ENCODE measurements at places on chromosomes 2 and 18.

GRCh38 chr2:88133875-88134274 is 6.0 kb upstream of the FABP1 start:
- no peaks in the 10 kb centered on the region for H3K4me1 ChIP-seq
- no peak overlapping the region for H3K4me3 ChIP-seq
- no peak overlapping the region for H3K27ac ChIP-seq
- no peaks in the 10 kb centered on the region for H3K36me3 ChIP-seq
- H3K27me3 ChIP-seq: peaks cover 12% of the 10 kb centered on the region
- no peak for DNase-seq

DNA sequence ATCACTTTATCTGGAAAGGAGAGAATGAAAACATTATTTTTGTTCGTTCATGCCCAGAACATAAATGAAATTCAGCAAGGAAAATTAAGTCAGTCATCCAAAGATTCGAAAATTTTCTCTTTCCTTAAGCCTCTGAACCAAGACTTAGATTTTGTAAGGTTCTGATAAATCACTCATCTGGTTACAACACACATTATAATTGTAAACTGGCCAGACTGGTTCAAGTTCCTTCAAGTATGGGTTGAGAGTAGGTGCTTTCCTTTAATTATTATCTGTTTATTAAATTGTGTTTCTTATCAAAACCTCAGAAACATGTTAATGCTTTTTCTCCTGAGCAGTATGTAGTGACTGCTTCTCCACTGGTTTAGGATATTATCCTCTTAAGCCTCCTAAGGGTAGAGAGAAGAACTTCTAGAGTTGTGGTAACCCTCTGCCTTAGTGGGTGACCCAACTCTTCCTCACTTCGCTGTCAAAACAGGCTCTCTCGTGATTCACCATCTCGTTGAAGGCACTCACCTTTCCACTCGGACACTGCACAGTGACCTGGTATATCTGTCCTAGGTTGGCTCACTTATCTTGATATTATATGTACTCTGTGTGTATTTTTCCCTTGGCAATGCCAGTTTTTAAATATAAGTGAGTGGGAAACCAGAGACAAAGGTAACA is 325.9 kb downstream of the PAX3 start:
- no peak for DNase-seq
- H3K36me3 ChIP-seq: no peaks in the 10 kb centered on the region
- no peaks in the 10 kb centered on the region for H3K4me1 ChIP-seq
- H3K27ac ChIP-seq: no peak overlapping the region
- peaks cover 15% of the 10 kb centered on the region for H3K27me3 ChIP-seq
- no peak overlapping the region for H3K4me3 ChIP-seq

DNA sequence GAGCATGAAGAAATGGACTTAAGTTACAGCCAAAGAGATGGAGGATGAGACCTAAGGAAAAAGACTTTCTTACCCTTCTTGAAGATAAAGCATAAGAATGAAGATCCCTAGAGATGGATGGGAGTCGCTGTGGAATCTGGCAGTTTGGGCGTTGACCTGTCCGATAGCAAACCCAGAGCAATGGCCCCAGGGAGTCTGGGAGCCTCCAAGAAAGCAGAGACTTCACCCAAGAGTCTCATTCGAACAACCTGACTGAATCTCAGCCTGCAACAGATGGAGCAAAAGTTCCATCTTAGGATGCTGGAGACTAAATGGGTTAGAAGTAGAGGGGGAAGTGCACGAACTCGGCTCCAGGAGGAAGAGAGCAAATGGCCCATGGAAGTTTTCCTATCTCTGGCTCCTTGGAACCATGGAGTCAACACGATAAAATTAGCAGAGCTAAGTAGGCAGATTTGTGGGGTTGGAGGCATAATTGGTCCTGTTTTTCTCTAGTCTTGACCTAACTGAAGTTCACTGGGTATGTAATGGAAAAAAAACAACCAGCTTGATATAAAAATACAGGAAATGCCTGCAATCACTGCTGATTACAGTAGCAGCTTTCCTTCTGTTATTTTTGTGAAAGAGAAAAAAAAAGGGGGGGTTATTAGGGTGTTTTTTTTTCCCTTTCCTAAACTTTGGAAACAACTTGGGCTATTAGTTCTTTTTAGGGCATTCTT is 178.4 kb upstream of the EPAS1 start:
- peak overlapping the region; percentile 1 for H3K27ac ChIP-seq
- no peaks in the 10 kb centered on the region for H3K36me3 ChIP-seq
- no peaks in the 10 kb centered on the region for H3K27me3 ChIP-seq
- DNase-seq: no peak
- H3K4me3 ChIP-seq: no peak overlapping the region

DNA sequence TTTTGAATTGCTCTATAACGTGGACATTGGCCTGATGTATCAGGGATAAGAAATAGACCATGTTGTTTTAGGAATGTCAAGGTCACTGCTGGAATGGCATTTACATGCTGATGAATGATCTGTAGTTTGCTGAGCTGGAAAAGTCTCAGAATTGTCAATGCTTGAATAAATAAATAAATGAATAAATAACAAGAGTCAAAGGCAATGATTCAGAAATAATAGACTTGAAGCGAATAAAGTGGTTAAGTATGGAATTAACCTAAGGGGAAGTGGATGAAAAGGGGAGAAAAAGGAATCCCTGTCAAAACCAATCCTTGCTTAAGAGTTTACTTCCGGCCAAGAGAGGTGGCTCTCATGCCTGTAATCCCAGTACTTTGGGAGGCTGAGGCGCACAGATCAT is 1620.0 kb downstream of the SUCLG1 start:
- H3K36me3 ChIP-seq: no peaks in the 10 kb centered on the region
- no peak overlapping the region for H3K4me3 ChIP-seq
- DNase-seq: no peak
- H3K4me1 ChIP-seq: no peaks in the 10 kb centered on the region
- no peaks in the 10 kb centered on the region for H3K27me3 ChIP-seq

DNA sequence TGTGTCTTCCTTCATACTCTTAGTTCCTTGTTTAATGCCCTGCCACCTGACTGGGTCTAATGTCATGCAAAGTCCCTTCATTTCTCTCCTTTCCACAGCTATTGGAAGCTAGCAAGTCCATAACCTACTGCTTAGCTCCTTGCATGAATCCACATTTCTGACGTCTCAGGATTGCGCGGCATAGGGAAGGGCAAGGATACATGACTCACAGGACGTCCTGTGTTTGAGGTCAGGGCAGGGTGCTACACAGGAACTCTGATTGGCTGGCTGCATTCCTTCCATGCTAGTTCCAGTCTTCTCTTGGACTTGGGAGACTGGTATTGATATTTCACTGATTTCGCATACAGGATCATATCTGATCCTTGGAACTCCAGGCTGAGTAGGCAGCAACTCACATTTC is 137.9 kb downstream of the CDH2 start:
- peaks cover 19% of the 10 kb centered on the region for H3K4me1 ChIP-seq
- H3K27ac ChIP-seq: no peak overlapping the region
- H3K36me3 ChIP-seq: no peaks in the 10 kb centered on the region
- H3K27me3 ChIP-seq: no peaks in the 10 kb centered on the region
